ENCODE measurements at places on chromosomes 6 and 20.

- peak; percentile 79 for DNase-seq
These were observed 413 bp downstream of the PTPRA start for GRCh38 chr20:2873747-2874041.

GRCh38 chr20:47209982-47210381 lies 146.5 kb downstream of the ZMYND8 start:
- no peak for DNase-seq

DNA sequence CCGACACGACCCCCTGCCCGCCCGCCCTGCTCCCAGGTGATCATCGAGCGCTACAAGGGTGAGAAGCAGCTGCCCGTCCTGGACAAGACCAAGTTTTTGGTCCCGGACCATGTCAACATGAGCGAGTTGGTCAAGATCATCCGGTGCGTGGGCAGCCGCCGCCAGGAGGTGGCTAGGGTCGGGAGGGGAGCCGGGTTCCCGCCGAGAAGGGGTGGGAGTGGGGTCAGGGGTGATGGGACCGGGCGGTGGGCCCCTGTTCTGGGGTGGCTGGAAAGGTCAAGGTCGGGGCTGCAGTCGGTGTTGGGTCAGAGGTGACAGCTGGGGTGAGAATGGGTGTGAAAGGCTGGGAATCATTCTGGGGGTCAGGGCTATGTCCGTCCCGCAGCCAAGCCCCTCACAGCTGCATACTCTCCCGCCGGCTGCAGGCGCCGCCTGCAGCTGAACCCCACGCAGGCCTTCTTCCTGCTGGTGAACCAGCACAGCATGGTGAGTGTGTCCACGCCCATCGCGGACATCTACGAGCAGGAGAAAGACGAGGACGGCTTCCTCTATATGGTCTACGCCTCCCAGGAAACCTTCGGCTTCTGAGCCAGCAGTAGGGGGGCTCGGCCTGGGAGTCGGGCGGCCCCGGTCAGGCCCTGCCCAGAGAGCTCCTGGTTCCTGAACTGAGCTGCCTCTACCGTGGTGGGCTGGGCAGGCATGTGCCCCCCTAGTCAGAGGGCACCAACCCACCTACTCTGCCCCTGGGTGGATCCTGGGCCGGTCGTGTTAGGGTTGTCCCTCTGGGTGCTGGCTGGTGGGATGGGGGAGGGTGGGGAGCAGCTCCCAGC lies 1.0 kb downstream of the MAP1LC3A start:
- DNase-seq: peak; percentile 30

DNA sequence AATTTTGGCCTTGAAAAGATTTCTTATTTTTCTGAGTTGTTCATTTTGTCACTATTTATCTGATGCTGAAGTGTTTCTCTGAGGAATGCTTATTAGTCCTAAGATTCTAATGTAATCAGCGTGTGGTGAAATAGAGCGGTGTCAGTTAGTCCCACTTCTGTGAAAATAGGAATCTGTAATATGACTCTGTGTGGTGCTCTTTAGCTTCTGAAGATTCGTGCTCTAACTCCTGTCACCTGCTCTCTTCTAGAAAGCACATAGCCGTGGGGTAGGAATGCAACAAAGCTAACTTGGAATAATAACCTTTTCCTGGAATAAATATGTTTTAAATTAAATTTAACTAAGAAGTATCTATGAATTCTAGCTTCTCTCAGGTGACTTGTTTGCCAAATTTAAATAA lies 90.4 kb downstream of the BCKDHB start:
- DNase-seq: no peak

DNA sequence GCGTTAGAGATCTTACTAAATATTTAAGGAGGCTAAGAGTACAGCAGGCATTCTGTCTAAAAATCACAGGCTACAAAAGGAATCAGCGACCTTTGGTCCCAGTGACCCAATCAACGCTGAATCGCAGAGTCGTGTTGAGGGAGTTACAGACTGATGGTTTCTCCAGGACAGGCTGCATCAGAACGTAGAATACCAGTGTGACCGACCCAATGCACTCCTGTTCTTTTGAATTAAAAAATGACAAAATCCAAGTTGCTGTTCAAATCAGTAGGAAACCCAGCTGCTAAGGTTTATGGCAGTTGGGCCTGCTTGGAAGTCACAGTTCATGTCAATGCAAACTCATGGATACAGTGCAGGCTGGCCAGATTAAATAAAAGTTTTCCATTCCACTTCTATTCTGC lies 155.8 kb upstream of the AFDN start:
- DNase-seq: no peak
